Pons (tissue), 1 donor: ENCODE measurements at places on chromosomes 5 and 9.
A peak's percentile ranks its signal among the peaks of the same experiment; 100 is the strongest.

GRCh38 chr9:138057726-138058125 is 180.1 kb downstream of the CACNA1B start:
- DNase-seq: no peak

GRCh38 chr9:92837191-92837590 is 40.6 kb downstream of the ZNF484 start:
- DNase-seq: no peak

DNA sequence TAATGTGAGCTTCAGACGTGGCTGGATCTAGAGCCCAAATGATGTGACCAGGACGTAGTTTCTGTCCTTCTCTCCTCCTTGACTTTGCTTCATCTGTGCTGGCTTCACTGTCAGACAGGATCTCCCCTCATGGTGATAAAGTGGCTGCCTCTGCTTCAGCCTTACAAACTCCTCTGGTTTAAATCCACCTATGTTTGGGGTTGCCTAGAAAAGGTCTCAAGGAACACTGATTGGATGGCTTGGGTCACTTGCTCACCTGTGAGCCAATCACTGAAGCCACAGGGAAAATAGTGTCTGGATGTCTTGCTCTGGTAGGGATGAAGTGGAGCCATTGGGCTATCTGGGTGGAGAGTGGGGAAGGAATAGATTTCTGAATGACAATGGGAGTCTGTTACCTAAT is 36.1 kb downstream of the FGF18 start:
- no peak for DNase-seq

GRCh38 chr9:16450578-16450977 is 419.9 kb downstream of the BNC2 start:
- no peak for DNase-seq

DNA sequence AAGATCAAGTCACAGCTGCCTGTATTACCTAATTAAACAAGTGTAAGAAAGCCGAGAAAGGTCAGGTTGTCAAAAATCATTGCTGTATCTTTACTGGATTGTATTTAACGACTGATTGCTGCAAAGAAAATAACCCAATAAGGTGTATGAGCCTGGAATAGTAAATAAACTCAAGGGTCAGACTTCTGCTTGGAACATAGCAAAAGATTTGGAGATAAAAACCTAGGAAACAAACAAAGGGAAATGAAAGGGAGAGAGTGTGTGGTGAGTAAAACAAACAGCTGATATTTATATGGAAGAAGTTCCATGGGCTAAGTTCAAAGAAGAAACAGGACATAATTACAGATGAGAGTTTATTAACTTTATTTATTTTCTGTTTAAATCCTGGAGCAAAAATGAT is 354.0 kb downstream of the TLR4 start:
- DNase-seq: no peak

GRCh38 chr5:130032807-130033206 is 128.5 kb downstream of the CHSY3 start:
- peak; percentile 78 for DNase-seq

DNA sequence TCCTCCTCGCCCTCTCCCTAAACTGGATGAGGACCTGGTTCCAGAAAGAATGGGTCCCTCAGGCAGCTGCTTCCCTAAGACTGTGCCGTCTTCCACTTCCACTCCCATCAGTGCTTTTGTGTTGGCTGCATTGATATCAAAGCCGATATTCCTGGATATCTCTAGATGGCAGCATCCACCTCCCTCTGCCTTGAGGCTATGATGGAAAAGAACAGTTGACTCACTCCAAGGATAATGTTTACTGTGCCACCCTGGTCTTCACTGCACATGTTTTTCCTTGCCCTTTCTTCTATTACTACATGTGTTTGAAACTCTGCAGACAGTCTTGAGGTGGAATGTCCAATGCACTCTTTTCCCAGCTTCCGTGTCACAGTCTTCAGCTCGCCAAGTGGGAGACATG is 211.6 kb downstream of the MAST4 start:
- DNase-seq: peak; percentile 83

- DNase-seq: no peak
Observed at GRCh38 chr5:33268374-33268773, 172.4 kb upstream of the TARS1 start.

GRCh38 chr9:117490199-117490598 is 75.3 kb upstream of the ASTN2 start:
- no peak for DNase-seq

GRCh38 chr5:25975885-25976284 is 1062.5 kb downstream of the CDH9 start:
- DNase-seq: no peak

DNA sequence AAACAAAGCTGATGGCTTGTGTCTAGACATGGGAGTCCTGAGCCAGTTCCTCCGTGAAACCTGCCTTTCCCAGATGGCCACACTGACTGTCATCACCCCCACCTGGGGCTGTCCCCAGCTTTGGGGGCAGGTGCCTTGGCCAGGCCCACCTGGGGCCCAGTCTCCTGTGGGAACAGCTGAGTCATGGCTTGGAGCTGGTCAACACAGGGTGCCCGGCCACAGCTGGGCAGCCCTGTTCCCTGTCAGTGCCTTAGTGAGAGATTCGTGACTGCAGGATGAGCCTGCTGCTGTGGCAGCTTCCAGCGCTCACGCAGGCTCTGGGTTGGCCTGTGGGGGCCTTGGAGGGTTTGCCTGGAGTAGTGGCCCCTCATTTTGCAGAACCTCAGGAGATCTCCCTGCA is 56.5 kb downstream of the COL5A1 start:
- DNase-seq: no peak

DNA sequence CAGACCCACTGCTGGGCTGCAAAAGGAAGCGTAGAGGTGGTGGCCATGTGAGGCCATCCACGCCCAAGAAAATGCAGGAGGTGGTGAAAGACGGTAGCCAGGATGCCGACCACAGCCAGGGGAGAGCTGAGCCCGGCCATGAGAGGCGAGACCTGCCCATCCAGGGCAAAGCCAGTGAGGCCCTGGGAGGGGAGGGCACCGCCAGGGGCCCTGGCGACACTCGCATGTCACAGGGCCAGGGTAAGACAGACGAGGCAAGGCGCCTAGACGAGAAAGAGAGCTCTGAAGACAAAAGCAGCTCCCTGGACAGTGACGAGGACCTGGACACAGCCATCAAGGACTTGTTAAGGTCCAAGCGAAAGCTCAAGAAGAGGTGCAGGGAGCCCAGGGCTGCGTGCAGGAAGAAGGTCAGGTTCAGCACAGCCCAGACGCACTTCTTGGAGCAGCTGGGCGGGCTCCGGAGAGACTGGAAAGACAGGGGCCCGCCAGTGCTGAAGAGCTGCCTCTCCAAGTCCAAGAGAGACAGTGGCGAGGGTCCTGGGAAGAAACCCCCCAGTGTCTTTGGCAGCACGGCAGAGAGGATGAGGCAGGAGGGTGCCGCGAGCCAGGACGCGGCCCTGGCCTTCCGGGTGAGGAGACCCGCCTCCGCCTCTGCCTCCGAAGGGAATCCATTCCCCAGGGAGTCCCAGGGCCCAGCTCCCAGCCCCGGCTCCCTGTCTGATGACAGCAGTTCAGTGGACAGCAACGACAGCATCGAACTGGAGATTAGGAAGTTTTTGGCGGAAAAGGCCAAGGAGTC is 6.9 kb downstream of the PPP1R26 start:
- no peak for DNase-seq

- no peak for DNase-seq
Observed at GRCh38 chr5:84265130-84265529, 119.5 kb downstream of the EDIL3 start.

DNA sequence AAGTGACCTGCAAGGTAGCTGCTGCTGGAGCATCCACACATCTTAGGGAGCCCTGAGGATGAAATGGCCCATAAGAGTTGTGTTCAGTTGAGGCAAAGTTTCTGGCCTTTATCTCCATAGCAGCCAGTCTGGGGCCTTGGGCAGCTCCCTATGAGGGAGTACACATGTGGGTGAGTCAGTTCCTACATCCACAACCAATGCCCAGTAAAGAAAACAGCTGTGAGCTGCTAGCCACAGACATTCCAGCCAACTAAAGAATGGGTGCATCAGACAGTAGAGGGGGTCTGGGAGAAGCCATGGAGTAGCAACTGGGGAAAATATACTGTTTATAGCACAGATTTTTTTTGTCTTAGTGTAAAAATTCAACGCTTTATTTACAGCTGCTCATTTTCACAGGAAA is 720.7 kb downstream of the TLE1 start:
- no peak for DNase-seq

GRCh38 chr5:133450286-133450685 is 162.1 kb downstream of the FSTL4 start:
- DNase-seq: no peak

GRCh38 chr9:105290418-105290817 is 46.0 kb downstream of the SLC44A1 start:
- DNase-seq: no peak

GRCh38 chr5:133957080-133957479 is 11.3 kb downstream of the C5orf15 start:
- no peak for DNase-seq

DNA sequence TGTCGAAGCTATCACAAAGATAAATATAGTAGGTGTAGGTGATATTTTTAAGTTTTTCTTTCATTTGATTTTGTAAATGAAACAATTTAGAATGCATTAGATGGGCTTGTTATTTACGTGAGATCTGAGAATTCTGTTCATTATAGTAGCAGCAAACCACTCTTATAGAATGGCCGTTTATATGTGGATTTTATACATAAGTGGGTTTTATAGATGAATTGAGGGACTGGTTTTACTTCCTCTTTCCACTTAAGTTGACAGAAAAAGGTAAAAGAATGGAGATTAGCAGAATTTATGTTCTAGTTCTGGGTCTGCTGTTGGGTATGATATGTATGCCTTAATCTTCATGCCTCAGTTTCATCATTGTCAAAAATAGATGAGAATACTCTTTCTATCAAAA is 5.6 kb downstream of the RMI1 start:
- no peak for DNase-seq

- DNase-seq: peak; percentile 90
Observed at GRCh38 chr9:99259231-99259918, 37.3 kb downstream of the SEC61B start.

- DNase-seq: peak; percentile 37
Observed at GRCh38 chr9:80175286-80176150, 603.8 kb downstream of the TLE4 start.

- DNase-seq: no peak
Observed at GRCh38 chr9:33708441-33708840, 86.9 kb upstream of the PRSS3 start.

DNA sequence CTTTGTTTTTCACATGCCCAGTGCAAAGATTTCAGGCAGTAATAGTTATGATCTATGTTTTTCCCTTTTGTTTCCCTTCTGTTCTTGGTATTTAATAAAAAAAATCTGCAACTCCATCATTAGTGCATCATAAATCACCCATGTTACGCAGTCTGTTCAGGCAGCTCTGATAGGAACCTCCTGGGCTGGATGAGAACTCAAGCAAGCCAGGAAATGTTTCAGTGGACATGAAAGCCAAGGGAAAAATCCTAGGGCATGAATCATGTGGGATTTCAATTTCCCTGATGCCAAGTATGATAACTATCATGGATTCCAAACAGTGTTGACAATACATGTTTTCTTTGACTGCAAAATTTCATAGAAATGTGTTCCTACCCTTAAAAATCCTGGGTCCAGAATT is 119.7 kb upstream of the TARS1 start:
- DNase-seq: no peak

GRCh38 chr9:69818750-69819345 is 1.8 kb upstream of the CFAP95 start:
- DNase-seq: no peak

DNA sequence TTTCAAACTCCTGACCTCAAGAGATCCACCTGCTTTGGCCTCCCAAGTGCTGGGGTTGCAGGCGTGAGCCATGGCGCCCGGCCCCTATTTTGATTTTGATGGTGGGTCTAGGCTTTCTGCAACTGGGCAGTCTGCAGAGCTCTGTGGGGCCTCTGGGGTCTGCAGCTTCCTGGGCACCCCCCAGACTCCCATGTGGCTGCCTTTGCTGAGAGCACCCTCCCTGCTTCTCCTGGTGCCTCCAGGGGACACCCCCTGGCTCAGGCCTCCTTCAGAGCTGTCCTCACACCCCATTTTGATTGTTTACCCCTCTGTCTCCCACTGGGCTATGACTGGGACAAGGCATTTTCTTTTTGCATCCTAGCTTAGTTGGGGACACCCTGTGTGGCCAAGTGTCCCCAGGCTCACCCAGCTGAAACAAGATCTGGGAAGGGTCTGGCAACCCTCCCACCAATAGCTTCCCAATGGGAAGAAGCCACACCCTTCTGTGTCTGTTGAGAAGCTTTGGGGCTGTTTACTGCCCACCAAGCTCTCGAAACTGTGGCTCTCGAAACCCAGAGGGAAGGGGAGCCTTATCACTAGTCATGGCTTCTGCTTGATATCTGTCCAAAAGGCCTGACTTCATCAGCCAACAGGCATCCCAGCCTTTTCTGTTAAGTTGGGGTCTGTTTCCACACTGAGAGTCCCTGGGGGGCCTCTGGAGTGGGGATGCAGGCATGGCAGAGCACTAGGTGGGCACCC is 204.4 kb upstream of the IER5L start:
- DNase-seq: no peak

DNA sequence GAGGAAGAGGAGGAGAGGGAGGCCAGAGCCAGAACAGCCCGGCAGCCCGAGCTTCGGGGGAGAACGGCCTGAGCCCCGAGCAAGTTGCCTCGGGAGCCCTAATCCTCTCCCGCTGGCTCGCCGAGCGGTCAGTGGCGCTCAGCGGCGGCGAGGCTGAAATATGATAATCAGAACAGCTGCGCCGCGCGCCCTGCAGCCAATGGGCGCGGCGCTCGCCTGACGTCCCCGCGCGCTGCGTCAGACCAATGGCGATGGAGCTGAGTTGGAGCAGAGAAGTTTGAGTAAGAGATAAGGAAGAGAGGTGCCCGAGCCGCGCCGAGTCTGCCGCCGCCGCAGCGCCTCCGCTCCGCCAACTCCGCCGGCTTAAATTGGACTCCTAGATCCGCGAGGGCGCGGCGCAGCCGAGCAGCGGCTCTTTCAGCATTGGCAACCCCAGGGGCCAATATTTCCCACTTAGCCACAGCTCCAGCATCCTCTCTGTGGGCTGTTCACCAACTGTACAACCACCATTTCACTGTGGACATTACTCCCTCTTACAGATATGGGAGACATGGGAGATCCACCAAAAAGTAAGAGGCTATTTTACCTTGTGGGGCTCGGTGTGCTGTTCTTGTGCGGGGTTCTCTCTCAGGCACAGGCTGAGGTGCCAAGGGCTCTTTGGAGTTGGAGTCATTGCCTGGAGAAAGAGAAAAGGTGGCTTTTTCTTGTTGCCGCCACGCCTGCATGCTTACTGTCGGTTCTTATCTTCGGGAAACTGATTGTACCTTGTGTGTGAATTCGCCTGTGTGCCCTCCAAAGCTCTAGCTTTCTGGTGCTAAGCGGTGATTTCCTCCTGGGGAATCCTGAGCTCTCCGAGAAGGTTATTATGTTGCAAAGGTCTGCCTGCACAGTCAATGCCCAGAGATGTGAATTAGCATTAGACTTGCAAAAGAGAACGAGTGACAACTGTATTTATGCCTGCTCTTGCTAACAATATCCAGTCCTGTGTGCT is at the start of gene ISL1:
ISL1 (plus strand) TSS at position 318 of the 991 bp plus-strand sequence; CDS start at position 542, 224 bp downstream.
- peak; percentile 37 for DNase-seq

GRCh38 chr9:117546894-117547678 is 132.2 kb upstream of the ASTN2 start:
- DNase-seq: no peak

DNA sequence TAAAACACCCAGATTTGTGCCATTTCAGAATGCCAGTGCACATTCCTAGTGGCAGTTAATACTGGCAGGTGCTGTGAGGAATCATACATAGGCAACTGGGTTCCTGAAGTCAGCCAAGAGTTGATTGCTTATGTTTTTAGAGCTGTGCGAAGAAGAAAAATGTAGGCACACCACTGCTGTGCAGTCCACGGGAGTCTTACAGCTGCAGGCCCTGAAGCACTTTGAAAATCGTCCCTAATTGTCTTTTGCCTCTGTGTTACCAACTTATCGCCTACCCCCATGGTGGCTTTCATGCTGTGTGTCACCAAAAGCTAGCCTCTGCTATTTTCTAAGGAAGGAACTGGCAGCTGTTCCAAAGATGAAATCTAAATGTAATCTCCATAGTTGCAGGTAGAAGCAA is 263.9 kb downstream of the ARRDC3 start:
- no peak for DNase-seq
